ENCODE measurements at places on chromosomes 16 and 17.

DNA sequence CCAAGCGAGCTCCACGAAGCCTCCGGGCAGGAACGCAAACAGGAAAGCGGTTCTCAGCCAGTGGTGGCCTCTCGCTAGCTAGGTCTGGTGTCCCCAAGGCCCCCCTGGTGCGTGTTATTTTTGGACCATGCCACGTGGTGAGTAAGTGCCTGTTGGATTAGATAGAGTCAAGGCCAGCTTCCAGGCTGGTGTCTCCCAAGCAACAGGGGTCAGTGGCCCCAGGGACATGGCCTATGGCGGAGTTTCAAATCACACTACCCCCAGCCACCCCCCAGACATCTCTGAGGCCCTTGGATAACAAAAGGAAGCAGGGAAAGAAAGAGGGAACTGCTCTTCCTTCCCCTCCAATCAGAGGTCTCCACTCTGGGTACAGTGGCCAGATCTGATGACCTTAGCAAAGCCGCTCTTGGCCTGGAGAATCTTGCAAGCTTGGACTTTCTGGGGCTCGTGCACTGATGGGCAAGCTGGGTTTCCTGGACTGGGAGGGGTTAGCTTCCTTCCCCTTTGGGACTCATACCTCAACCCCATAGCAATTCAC lies 58.2 kb downstream of the MAF start:
- no peak for DNase-seq

GRCh38 chr16:10494343-10495030 lies 85.9 kb downstream of the EMP2 start:
- no peak for DNase-seq

GRCh38 chr17:73987395-73987794 lies 216.1 kb upstream of the RPL38 start:
- DNase-seq = no peak

DNA sequence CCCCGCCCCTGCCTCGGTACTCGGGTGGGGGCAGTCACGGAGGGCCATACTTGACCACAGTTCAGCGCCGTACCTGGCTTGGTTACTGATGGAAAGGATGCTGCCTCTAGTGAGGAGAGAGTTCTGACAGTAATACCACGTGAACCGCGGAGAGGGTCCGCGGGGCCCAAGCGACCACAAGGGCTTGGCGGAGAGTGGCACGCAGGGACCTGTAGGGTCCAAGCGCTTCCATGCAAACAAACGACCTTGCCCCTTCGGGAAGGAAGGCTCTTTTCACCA lies 9.2 kb downstream of the KDM6B start:
- peak; percentile 68 for DNase-seq

DNA sequence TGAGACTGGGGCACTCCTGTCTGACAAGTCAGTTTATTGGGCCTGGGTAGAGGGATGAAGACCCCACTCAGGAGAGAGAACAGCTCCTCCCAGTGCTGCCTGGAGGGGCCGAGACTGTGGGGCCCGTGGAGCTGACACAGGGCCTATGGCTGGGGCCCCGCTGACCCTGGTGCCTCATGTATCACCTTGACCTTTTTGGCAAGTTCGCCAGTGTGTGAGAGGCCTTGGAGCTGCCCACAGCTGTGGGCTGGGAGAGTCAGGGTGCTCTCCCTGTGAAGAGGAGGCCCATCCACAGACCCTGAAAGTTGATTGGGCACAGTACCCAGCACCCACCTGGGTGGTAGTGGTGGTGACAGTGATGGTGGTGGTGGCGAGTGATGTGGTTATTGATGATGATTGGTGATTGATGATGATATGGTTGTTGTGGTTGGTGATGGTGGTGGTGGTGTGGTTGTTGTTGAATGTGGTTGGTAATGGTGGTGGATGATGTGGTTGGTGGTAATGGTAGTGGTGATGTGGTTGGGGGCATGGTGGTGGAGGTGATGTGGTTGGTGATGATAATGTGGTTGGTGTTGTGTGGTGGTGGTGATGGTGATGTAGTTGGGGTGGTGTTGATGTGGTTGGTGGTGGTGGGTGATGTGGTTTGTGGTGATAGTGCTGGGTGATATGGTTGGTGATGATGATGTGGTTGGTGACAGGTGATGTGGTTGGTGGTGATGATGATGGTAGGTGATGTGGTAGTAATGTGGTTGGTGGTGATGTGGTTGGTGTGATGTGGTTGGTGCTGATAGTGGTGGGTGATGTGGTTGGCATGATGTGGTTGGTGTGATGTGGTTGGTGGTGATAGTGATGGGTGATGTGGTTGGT lies 29.1 kb downstream of the BAHCC1 start:
- no peak for DNase-seq

DNA sequence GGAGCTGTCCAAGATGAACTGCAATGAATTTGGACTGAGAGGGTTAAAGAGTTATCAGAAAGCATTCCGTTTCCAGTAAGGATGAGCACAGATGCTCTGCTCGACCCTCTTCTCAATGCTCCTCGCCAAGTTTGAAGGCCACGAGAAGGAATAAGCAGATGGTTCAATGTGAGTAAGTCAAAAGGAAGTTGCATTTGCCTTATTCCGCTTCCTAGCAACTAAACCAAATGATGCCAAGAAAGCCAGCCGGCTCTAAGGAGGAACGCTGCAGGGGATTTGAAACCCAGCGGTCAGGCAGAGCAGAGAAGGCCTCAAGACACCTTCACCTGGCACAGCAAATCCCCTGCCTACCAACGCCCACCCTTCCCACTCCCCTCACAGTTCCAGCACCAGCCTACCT lies 52.1 kb upstream of the CNEP1R1 start:
- no peak for DNase-seq

DNA sequence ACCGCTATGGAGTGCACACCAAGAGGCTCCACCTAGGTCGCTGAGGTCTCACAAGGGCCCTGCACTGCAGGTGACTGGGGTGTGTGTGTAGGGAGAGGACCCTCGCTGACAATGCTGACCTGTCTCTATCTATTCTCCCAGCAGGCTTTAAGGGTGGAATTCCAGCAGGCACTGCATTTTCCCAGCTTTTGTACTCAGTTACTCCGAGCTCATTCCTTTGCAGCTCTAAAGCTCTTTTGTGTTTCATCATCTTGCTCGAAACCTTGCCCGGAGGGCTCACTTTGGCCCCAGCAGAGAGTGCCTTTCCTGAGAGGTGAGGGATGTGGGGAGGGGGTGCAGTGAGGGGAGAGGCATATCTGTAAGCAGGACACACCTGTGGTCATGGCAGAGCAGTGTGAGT lies 39.3 kb downstream of the SMPD3 start:
- DNase-seq = peak; percentile 91

- peak; percentile 52 for DNase-seq
These were observed 481 bp downstream of the CNTROB start for GRCh38 chr17:7932483-7932891.

DNA sequence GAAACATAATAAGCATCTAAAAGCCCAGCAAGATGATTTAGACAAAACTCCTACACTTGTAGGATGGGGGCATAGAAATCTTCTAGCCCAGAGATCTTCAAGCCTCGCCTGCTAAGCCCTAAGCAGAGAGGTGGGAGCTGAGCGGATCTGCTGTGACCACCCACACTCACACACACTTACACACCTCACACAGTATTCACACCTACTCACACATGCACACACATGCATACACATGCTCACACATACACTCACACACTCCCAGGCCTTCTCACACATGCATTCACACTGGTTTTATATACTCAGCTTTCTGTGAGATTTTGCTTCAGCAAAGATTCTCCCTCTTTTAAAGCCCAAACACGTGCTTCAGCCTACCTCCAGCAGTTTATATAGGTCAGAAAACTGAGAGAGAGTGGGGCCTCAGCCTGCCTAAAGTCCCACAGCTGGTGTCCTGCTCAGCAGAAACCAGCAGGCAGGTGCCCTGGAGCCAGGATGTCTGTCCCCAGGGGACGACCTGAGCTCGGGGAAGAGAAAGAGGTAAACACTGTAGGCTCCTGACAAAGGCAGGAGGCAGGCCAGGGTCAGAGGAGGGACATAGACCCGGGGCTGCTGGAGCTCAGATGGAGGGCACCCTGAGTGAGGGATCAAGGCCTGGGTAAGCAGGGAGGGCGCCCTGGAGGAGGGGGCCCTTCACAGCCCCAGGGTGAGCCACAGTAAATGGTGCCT lies 12.0 kb upstream of the KRT19 start:
- peak; percentile 70 for DNase-seq
